Cortex of kidney (tissue), 1 donor: ENCODE measurements at places on chromosomes 1 and 21.

- DNase-seq, result no peak
These were observed 231.0 kb upstream of the B3GALT2 start for GRCh38 chr1:193417403-193417802.

DNA sequence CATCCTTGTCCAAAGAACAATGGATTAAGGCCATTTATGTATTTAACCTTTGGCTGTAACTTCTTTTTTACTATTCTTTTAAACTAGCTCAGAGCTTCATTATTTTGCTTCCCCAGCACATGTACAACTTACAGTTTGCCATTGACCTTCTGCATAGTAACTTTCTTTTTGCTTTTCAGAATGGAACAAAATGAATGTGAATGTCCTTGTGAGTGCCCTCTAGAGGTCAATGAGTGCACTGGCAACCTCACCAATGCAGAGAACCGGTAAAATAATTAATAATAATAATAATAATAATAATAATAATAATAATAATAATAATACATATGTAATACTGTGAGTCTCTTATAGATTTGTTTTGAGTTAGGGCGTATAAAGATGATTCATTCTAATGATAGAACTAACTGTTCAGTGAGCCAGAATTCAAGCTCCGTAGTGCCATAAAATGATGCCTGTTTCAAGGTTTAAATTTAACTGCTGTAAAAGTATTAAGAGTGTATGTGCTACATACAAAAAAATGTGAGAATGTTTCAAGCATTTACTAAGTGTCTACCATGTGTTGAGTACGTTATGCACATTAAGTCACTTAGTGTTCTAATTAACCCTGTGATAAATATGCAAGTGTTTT, 69.0 kb upstream of the RAVER2 start:
- DNase-seq, result no peak

DNA sequence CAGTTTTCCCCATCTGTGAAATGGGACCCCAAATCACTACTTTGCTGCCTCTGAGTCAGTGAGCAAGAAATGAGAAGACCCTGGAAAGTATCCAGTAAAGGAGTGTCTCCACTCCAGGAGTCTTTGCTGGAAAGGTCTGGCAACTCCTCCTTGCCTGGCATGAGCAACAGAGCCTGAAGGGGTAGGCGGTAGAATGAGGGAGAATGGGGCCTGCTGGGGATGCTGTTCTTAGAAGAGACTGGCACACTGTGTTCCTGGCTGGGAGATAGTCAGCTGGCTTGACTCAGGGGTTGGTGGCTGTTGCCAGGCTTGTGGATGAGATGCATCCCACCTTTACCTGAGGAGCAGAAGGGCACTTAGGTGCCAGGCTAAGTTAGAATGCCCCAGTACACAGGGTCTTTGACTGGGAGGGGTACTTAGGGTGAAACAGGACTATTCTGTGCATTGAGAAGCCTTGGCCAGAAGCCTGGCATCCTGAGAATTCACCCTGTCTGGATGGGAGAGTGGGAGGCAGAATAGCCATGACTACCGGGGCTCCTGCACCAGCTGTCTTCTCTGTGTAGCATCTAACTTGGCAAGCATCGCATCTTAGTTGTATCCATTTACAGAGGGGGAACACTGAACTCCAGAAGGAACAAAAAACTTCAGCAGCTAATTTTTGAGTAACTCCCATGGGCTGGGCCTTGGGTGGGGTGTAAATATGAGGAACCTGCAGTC, 2.5 kb downstream of the MFSD2A start:
- no peak for DNase-seq

- no peak for DNase-seq
These were observed 569.8 kb downstream of the LMO4 start for GRCh38 chr1:87898431-87898830.

DNA sequence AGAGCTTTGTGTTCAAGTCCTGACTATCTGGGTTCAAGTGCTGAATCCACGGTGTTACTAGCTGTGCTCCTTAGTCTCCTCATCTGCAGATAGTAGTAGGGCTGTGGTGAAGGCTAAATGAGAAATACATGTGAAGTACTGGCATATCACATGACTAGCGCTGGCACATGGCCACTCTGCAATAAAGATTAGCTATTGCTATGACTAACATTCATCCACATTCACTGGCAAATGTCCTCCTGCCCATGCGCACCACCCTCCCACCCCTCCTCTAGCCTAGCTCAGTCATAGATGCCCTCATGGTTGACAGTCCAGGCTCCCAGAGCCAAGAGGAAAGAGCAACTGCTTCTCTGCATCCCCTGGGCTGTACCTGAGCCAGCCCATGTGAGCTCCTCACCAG, 8.5 kb upstream of the COL8A2 start:
- no peak for DNase-seq

DNA sequence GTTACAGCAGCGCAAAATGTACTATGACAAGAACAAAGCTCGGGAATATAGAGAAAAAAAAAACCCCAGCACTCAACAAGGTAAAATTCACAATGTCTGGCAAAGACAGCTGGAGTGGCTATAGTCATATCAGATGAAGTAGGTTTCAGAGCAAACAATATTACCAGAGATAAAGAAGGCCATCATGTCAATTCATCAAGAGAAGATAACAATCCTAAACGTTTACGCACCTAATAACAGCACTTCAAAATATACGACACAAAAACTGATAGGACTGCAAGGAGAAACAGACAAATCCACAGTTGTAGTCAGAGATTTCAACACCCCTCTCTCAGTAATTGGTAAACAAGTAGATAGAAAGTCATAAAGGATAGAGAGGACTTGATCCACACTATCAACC, 455.2 kb downstream of the PTPRU start:
- DNase-seq, result no peak
